ENCODE measurements at places on chromosomes 3 and 15. TPM values are rescaled to one million over a fixed set of nuclear protein-coding genes. Genes with fewer than 3 reads are reported as not detected.

DNA sequence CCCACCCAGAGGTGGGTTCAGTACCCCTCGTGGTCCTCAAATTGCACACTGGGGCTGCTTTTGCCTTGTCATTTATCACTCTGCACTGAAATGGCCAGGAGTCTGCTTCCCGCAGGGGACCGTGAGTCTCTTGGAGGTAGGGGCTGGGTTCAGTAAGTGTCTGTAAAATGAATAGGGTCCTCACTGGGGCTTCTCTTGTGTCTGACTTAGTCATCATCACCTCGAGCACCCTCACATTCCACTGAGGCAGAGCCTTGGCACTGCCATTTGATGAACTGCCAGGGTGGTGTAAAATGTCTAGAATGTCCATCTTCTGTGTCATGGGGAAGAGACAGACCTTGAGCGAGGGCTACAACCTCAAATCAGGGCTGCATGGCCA is 61.0 kb upstream of the RYK start:
- DNase-seq = peak; percentile 22

GRCh38 chr3:101810022-101810418 is 31.0 kb downstream of the NXPE3 start:
- no peak for DNase-seq

ALDH1L1 gene
- total RNA-seq = 0.90 TPM

DNA sequence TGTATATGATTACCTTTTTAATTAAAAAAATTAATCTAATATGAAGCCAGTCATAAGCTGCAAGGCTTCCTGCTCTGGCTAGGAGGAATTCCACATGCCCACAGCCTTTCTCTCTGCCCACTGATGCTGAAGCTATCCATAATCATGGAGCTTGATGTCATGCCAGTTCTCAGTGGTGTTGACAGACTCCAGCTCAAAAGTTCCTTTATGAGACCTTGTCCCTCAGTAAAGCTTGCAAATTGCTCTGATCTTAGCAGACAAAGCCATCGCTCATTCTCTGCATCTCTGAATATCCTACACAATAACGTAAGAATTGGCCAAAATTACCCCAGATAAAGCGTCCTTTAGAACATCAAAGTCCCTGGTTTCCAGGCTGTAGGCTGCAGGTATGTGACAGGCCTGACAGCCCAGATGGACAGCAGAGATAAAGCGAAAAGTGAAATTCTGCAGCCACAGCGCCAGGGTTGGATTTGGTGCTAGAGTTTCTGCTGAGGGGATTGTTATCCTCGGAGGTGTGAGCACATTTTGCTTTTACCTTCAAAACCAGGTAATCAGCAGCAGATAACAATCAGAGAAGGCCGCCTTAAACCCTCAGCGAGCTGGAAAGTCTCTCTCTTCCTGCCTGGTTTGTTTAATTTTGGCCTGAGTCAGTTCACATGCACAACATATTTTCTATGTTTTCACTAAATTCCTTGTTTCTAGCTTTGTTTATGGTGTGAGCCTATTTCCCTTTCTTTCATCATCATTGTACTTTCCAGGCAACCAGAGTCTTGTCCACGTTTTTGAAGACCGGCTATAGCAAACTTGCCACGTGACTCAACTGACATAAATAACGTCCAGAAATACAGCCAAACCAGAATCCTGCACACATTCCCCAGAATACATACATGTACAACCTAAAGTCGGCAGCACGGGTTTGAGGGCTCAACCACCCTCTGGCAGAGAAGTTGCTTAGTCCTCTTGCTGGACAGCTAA is 36.6 kb upstream of the ALDH1A3 start:
- DNase-seq = no peak

GRCh38 chr3:81105789-81106488 is 655.5 kb downstream of the GBE1 start:
- DNase-seq = no peak

PATL2 gene
- total RNA-seq = 0.46 TPM

DNA sequence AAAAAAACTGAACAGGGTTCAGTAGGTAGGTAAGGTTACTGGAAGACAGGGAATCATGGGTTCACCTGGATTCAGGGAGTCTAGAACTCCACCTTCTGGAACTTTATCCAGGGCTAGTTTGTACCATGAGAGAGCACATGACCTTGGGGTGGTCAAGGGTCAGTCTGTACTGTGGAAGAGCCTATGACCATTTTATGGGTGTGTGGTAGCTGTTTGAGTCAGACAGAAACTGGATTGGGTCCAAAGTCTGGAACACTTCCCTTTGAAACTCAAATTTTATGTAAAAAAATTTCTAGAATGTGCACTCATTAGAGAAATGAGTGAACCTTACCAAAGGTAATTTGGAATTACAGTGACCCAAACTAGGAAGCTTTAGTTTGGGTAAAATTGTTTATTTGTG is 486.0 kb upstream of the AGTR1 start:
- no peak for DNase-seq

APBA2 gene
- total RNA-seq = 12.2 TPM

DNA sequence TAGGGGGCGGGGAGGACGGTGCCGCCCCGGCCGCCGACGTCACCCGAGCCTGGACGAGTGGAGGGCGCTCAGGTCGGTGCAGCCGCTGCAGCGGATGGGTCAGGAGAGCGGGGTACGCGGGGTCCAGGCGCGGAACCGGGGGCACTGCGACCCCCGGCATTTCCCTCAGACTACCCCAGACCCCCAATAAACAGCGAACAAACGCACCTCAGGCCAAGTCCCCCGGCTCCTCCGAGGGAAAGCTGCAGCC is 78.9 kb downstream of the IQSEC1 start:
- DNase-seq = no peak

- peak; percentile 38 for DNase-seq
These were observed 101.0 kb upstream of the CPNE4 start for GRCh38 chr3:132135628-132136333.

- DNase-seq = no peak
These were observed 607.5 kb upstream of the DPPA4 start for GRCh38 chr3:109944836-109945235.

- no peak for DNase-seq
These were observed 5.1 kb downstream of the MIX23 start for GRCh38 chr3:122377975-122378374.

DNA sequence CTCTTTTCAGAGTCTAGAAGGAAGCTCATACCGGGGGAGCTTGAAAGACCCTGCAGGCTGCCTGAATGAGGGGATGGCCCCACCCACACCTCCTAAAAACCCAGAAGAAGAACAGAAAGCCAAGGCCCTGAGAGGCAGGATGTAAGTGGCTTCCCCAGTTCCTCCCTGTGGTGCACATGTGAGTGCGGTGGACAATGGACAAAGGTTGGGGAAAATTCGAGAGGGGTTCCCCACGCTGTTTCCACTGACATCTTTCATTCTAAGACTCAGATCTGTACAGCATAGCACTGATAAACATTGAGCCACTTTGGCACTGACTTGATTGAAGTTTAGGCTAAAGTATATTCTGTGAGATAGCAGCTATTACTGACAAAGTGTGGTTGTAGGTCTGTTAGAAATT is 79.5 kb upstream of the UMPS start:
- no peak for DNase-seq

Data from H9 (cell line).